Activated CD4-positive, alpha-beta memory T cell treated with anti-CD3 and anti-CD28 coated beads for 36 hours (primary cell): ENCODE measurements at places on chromosomes 11 and 22.

GRCh38 chr22:24431309-24432034 is 4.1 kb downstream of the ADORA2A start:
- peaks cover 85% of the 10 kb centered on the region for H3K4me1 ChIP-seq
- peaks cover 11% of the 10 kb centered on the region for H3K36me3 ChIP-seq
- no peaks in the 10 kb centered on the region for H3K27me3 ChIP-seq

DNA sequence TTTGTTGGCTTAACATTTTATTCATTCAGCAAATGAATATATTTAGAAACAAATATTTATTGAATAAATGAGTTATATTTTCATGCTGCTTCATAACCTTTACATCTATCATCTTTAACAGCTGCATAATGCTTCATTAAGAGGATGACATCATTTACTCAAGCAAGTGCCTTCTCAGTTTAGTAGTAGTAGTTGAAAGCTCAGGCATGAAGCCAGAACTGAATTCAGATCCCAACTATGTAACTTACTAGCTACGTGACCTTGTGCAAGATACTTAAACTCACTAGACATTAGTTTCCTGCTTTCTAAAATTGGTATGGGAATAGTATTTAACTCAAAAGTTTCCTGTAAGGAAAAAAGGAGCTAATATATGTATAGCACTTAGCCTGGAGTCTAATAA is 90.3 kb downstream of the TMPRSS5 start:
- H3K36me3 ChIP-seq, result no peaks in the 10 kb centered on the region
- no peak for DNase-seq
- H3K27ac ChIP-seq, result no peak overlapping the region
- H3K27me3 ChIP-seq, result peaks cover 6% of the 10 kb centered on the region

DNA sequence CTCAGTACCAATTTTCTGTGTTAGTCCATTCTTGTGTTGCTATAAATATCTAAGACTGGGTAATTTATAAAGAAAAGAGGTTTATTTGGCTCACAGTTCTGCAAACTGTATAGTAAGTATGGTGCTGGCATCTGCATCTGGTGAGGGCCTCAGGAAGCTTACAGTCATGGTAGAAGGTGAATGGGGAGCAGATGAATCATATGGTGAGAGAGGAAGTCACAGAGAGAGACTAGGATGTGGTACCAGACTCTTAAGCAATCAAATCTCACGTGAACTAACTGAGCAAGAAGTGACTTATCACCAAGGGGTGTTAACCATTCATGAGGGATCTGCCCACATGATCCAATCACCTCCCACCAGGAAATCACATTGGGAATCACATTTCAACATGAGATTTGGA is 60.8 kb upstream of the ZBED5 start:
- no peaks in the 10 kb centered on the region for H3K4me1 ChIP-seq
- no peak overlapping the region for H3K27ac ChIP-seq
- H3K27me3 ChIP-seq, result no peaks in the 10 kb centered on the region

DNA sequence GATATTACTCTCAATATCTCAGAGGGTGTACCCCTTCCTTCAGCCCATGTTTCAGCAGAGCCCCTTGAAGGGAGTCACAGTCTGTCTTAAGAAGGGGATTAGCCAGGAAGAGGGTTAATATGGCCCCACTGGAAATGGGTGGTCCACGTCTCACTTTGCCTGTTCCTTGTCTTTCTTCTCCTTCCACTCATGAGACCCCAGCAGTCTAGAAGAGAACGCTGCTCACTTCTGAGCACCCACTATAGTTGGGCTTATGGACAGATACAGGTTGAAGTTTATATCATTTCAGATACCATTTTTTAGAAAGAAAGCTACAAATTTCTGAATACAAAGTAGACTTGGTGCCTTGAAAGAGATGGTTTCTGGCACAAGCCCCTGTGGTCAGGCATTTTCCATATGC is 139.3 kb upstream of the API5 start:
- no peak overlapping the region for H3K27ac ChIP-seq
- no peak overlapping the region for H3K4me3 ChIP-seq
- H3K4me1 ChIP-seq, result no peaks in the 10 kb centered on the region
- DNase-seq, result no peak

GRCh38 chr11:10484461-10485180 is 29.6 kb downstream of the AMPD3 start:
- peaks cover 23% of the 10 kb centered on the region for H3K36me3 ChIP-seq
- H3K4me3 ChIP-seq, result no peak overlapping the region
- no peaks in the 10 kb centered on the region for H3K27me3 ChIP-seq
- DNase-seq, result no peak
- H3K27ac ChIP-seq, result no peak overlapping the region
- peaks cover 17% of the 10 kb centered on the region for H3K4me1 ChIP-seq

- no peak overlapping the region for H3K27ac ChIP-seq
- H3K36me3 ChIP-seq, result no peaks in the 10 kb centered on the region
- no peaks in the 10 kb centered on the region for H3K27me3 ChIP-seq
Measured at GRCh38 chr11:72548463-72548862, 114.1 kb upstream of the CLPB start.
